ENCODE measurements at places on chromosomes 12 and 14. TPM values are rescaled to one million over a fixed set of nuclear protein-coding genes. Genes with fewer than 3 reads are reported as not detected.

CELA1 gene
- total RNA-seq = not detected

TRIM9 gene
- 11.3 TPM for total RNA-seq

NR1H4 gene
- total RNA-seq = 0.81 TPM

SYNJ2BP gene
- 29.9 TPM for total RNA-seq

SPTB gene
- 9.0 TPM for total RNA-seq

ING4 gene
- 69.0 TPM for total RNA-seq

ANO2 gene
- total RNA-seq = 7.6 TPM

ORMDL2 gene
- total RNA-seq = 24.8 TPM

SYCP3 gene
- total RNA-seq = 0.16 TPM

EMP1 gene
- total RNA-seq = 16.3 TPM

RPGRIP1 gene
- total RNA-seq = 0.35 TPM

FAM90A1 gene
- 0.09 TPM for total RNA-seq

COX6A1 gene
- total RNA-seq = 230 TPM

NEUROD4 gene
- not detected for total RNA-seq

KLHDC1 gene
- total RNA-seq = 6.6 TPM

FLRT2 gene
- 143 TPM for total RNA-seq

SALL2 gene
- 45.2 TPM for total RNA-seq

RNASE7 gene
- 0.66 TPM for total RNA-seq

ENDOU gene
- total RNA-seq = 0.11 TPM

LRRC10 gene
- not detected for total RNA-seq

SLC6A13 gene
- total RNA-seq = 0.97 TPM

ANO4 gene
- total RNA-seq = 4.5 TPM

GALNT6 gene
- 14.3 TPM for total RNA-seq

FIGNL2 gene
- 4.8 TPM for total RNA-seq

RASSF9 gene
- 5.0 TPM for total RNA-seq

SDS gene
- not detected for total RNA-seq

NKX2-1 gene
- total RNA-seq = not detected

CD69 gene
- total RNA-seq = 0.40 TPM

LHX5 gene
- not detected for total RNA-seq

KRT6B gene
- not detected for total RNA-seq

CCER1 gene
- not detected for total RNA-seq

CMA1 gene
- total RNA-seq = not detected

TAS2R14 gene
- 4.5 TPM for total RNA-seq

Measured in mesothelial cell of epicardium (in vitro differentiated cells).